ENCODE measurements at places on chromosomes 2 and 18.

GRCh38 chr18:6920099-6920955 lies 190.8 kb downstream of the ARHGAP28 start:
- peak; percentile 39 for DNase-seq

DNA sequence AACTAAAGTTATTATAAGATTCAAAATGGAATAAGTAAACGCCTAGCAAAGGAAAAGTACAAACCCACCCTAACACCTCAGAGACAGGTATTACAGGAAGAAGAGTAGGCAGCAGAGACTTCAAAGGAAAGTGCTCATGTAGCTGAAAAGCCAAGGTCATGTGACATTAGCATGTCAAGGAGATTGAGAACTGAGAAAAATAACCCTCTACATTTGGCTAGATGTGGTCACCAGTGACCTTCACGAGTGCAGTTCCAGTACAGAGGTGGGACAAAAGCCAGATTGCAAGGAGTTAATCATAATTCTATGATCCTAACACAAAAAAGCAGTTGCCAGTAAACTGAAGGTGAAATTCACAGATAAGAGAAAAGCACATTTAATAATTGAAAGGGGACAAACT lies 252.7 kb downstream of the ZEB2 start:
- DNase-seq = no peak

GRCh38 chr2:25454824-25455611 lies 113.3 kb upstream of the DNMT3A start:
- no peak for DNase-seq

DNA sequence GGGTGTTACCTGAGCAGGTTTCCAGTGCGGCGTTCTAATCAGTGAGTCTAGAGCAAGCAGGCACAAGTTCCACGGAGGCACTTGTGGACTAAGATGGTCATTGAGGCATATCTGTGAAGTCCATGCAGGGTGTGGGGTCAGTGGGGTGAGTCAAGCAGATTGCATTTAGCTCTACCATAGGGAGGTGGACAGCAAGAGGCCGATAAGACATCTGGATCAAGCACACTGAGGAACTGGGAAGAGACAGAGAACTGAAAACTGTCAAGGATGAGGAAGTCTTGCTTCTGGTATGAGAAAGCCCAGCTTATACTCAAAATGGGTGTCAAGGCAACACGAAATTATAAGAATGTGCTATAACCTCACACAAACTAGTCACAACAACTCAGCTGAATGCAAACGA lies 61.2 kb upstream of the SLC39A10 start:
- DNase-seq = no peak

DNA sequence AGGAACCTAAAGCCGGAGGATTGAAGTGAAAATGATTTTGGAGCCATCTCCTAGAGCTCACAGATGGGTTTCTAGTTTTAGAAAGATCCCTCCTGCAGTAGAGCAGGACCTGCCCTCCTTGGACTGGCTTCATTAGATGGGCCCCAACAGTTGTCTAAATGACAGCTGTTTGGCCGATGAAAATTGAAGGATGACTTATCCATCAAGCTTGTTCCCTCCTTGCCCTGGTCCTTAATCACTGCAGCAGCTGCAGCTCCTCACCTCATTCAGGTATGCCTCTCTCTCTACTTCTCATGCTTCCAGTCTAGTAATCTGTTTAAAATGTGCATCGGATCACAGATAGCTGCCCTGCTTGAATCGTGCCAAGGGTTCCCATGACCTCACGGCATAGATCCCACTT lies 677.6 kb downstream of the BCL11A start:
- no peak for DNase-seq

- no peak for DNase-seq
Observed at GRCh38 chr2:2729246-2729645, 398.2 kb upstream of the MYT1L start.

Measured in right renal cortex interstitium (tissue), 3 donors.